Activated B cell treated with CpG ODN at 0.5 μM for 24 hours (primary cell): ENCODE measurements at places on chromosomes 5 and 9. TPM values are rescaled to one million over a fixed set of nuclear protein-coding genes. Genes with fewer than 3 reads are reported as not detected.

GRCh38 chr9:87505869-87506678 lies 8.4 kb downstream of the DAPK1 start:
- H3K27me3 ChIP-seq = peaks cover 16% of the 10 kb centered on the region
- no peak overlapping the region for H3K27ac ChIP-seq
- no peak for DNase-seq
- no peak overlapping the region for H3K4me3 ChIP-seq

DNA sequence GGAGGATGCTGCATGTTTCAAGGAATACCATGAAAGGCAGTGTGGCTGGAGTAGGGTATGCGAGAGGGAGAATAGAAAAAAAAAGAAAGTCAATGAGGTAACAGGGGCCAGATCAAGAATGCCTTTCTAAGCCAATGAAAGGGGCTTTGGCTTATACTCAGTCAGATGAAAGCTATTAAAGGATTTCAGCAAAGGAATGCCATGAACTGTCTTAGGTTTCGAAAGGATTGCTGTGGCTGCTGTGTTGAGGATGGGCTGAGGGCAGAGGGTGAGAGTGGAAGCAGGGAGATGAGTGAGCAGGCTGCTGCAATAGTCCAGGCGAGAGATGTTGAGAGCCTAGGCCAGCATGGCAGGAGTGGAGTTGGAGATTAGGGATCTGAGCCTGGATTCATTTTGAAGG lies 135.4 kb upstream of the CKMT2 start:
- H3K27me3 ChIP-seq = peaks cover 3% of the 10 kb centered on the region
- no peaks in the 10 kb centered on the region for H3K36me3 ChIP-seq
- H3K4me1 ChIP-seq = no peaks in the 10 kb centered on the region

- H3K4me3 ChIP-seq = no peak overlapping the region
- DNase-seq = no peak
- H3K4me1 ChIP-seq = no peaks in the 10 kb centered on the region
- H3K27ac ChIP-seq = no peak overlapping the region
- H3K27me3 ChIP-seq = no peaks in the 10 kb centered on the region
Measured at GRCh38 chr5:9519537-9519936, 26.3 kb downstream of the SEMA5A start.

The ADAMTS6 gene
- 3.2 and 4.1 TPM in 2 replicates for total RNA-seq

GRCh38 chr5:175773534-175774070 lies 97.8 kb upstream of the CPLX2 start:
- no peak overlapping the region for H3K27ac ChIP-seq
- no peak overlapping the region for H3K4me3 ChIP-seq
- H3K27me3 ChIP-seq = peaks cover 26% of the 10 kb centered on the region
- no peaks in the 10 kb centered on the region for H3K4me1 ChIP-seq
- H3K36me3 ChIP-seq = no peaks in the 10 kb centered on the region
- DNase-seq = no peak

The FYB1 gene
- total RNA-seq = 0.55 and 0.56 TPM in 2 replicates

The ECM2 gene
- not detected in 2 replicates for total RNA-seq

- no peaks in the 10 kb centered on the region for H3K4me1 ChIP-seq
- H3K27ac ChIP-seq = no peak overlapping the region
- H3K4me3 ChIP-seq = no peak overlapping the region
- no peaks in the 10 kb centered on the region for H3K36me3 ChIP-seq
- no peak for DNase-seq
Measured at GRCh38 chr9:109771796-109772531, 8.0 kb upstream of the PALM2AKAP2 start.

The CA9 gene
- total RNA-seq = 0.86 TPM in 1 of 2 replicates, not detected in the other

The GLDC gene
- total RNA-seq = 2.3 and 2.6 TPM in 2 replicates

The PLAC8L1 gene
- 0.37 and 0.78 TPM in 2 replicates for total RNA-seq

DNA sequence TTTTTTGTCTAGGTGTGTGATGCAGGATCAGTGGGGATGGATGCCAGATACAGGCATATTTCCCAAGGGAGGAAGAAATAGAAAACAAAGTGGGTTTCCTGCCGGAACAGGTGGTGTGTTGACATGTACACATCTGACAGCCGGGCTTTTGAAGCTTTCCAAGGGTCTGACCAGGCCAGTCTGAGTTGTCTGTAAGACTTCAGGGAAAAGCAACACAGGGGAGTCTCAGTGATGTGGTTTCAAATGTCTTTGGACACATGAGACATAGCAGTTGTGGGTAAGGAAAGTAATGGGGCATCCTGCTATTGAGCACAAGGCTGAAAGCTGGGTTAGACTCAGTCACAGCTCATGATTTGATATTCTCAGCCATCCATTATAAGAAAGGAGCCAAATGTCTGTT lies 274.9 kb downstream of the PIK3R1 start:
- DNase-seq = no peak
- no peaks in the 10 kb centered on the region for H3K36me3 ChIP-seq
- H3K4me3 ChIP-seq = no peak overlapping the region
- H3K4me1 ChIP-seq = no peaks in the 10 kb centered on the region

The G3BP1 gene
- 227 and 239 TPM in 2 replicates for total RNA-seq

The SYK gene
- total RNA-seq = 222 and 237 TPM in 2 replicates

GRCh38 chr5:136819526-136820302 lies 454.4 kb upstream of the TRPC7 start:
- H3K4me1 ChIP-seq = no peaks in the 10 kb centered on the region
- no peaks in the 10 kb centered on the region for H3K27me3 ChIP-seq
- H3K4me3 ChIP-seq = no peak overlapping the region

DNA sequence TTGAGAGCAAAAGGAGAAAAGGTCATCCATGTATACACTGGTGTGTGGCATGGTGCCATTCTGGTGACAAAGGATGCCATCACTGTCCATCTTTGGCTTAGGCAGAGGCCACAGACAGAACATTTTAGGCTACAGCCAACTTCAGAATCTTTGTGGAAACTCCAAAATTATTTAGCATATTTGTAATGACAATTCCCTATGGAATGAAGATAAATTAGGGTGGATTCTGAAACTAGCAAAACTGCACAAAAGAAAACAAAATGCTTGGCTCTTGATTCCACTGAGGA lies 92.5 kb downstream of the FBXW11 start:
- peak overlapping the region; percentile 36 for H3K27ac ChIP-seq
- H3K4me3 ChIP-seq = no peak overlapping the region
- H3K4me1 ChIP-seq = peaks cover 71% of the 10 kb centered on the region
- H3K27me3 ChIP-seq = no peaks in the 10 kb centered on the region

DNA sequence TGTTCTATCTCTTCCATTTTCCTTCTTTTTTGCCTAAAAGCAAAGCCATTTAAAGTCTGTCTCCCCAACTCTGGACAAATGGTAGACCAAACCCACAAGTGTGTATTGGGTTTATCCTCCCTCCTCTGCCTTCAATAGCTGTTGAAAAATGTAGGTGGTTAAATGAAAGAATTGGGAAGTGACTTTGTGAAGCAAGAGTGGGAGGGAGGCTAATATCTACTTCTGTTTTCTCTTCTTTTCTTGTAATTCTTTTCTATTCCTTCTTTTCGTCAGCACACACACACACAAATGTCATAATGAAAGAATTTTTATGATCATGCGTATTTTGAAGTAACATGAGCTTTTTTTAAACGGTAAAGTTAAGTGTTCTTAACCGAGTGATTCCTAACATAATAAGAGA lies 3.8 kb downstream of the CCDC152 start:
- no peak overlapping the region for H3K4me3 ChIP-seq
- no peak overlapping the region for H3K27ac ChIP-seq
- peaks cover 10% of the 10 kb centered on the region for H3K4me1 ChIP-seq
- peaks cover 11% of the 10 kb centered on the region for H3K36me3 ChIP-seq

GRCh38 chr5:1943481-1943880 lies 60.8 kb upstream of the IRX4 start:
- no peak overlapping the region for H3K27ac ChIP-seq
- H3K27me3 ChIP-seq = peaks cover 3% of the 10 kb centered on the region
- no peaks in the 10 kb centered on the region for H3K4me1 ChIP-seq
- DNase-seq = no peak
- no peaks in the 10 kb centered on the region for H3K36me3 ChIP-seq

The GARNL3 gene
- 4.0 and 10.4 TPM in 2 replicates for total RNA-seq

The EIF4E1B gene
- total RNA-seq = not detected in 2 replicates

- H3K27me3 ChIP-seq = peaks cover 13% of the 10 kb centered on the region
- DNase-seq = no peak
- no peaks in the 10 kb centered on the region for H3K36me3 ChIP-seq
- peak overlapping the region; percentile 53 for H3K4me3 ChIP-seq
- peaks cover 45% of the 10 kb centered on the region for H3K4me1 ChIP-seq
Measured at GRCh38 chr9:109401169-109401989, 80.5 kb upstream of the EPB41L4B start.

- peaks cover 24% of the 10 kb centered on the region for H3K36me3 ChIP-seq
- DNase-seq = no peak
- H3K27ac ChIP-seq = peak overlapping the region; percentile 13
- peaks cover 57% of the 10 kb centered on the region for H3K4me1 ChIP-seq
- H3K27me3 ChIP-seq = no peaks in the 10 kb centered on the region
Measured at GRCh38 chr9:75108571-75108970, 20.3 kb downstream of the OSTF1 start.

- H3K27me3 ChIP-seq = no peaks in the 10 kb centered on the region
- no peak overlapping the region for H3K4me3 ChIP-seq
- H3K36me3 ChIP-seq = no peaks in the 10 kb centered on the region
- H3K4me1 ChIP-seq = no peaks in the 10 kb centered on the region
- peak; percentile 11 for DNase-seq
Measured at GRCh38 chr9:93261281-93261680, 77.3 kb downstream of the WNK2 start.

The KCNN2 gene
- total RNA-seq = not detected in 2 replicates

The SLC23A1 gene
- total RNA-seq = 1.4 and 1.8 TPM in 2 replicates

DNA sequence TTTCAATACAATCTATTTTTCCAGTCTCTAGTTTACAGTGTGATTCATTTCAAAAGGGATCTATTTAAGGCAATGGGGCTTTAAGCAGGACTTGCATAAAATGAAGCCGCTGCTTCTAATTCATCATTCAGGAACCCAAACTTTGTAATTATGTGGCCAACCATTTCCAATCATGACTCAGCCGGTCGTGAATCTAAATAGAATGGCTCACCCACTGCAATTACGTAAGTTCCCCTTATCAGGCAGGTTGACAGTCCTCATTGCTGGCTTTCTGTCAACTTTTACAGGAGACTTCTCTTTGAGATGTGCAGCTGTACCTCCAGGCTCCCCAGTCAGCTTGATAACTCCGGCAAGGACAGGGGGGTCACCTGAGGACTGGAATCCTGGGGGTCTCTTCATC lies 152.8 kb upstream of the DAP start:
- no peaks in the 10 kb centered on the region for H3K36me3 ChIP-seq
- no peak for DNase-seq
- no peaks in the 10 kb centered on the region for H3K4me1 ChIP-seq

DNA sequence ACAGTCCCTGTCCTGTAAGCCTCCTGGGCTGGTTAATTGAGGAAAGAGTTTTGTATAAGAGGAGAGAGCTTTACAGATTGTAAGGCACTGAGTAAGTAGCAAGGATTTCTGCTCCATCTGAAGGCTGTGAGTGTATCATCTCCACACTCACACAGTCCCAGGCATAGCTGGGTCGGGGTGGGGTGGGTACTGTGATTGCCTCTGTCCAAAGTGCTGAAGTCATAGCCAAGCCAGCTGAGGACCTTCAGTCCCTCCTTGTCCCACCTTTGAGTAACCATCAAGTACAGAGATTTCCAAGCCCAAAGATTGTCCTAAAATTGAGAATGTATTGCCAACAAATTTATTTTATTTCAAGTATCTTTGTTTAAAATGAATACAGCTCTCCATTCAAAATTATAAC lies 5.5 kb upstream of the DNAJB5 start:
- peaks cover 59% of the 10 kb centered on the region for H3K4me1 ChIP-seq
- H3K36me3 ChIP-seq = peaks cover under 1% of the 10 kb centered on the region
- H3K27ac ChIP-seq = peak overlapping the region; percentile 74

The FSD1L gene
- 10.2 and 12.4 TPM in 2 replicates for total RNA-seq

DNA sequence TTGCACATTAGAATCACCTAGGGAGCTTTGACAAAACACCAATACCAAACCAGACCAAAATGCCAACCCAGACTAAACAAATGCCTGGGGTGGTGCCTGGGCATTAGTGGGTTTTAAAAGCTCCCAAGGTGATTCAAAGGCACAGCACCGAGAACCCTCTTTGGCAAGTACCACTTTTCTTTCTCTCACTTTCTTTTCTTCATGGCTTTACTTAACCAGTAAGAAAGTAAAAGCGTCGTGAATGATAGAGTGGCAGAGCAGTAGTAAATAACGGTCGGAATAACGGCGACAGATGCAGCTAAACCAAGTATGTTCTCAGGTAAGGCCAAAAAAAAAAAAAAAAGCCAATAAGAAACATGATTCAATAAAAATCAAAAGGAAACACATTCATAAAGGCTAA lies 49.5 kb downstream of the ZNF608 start:
- no peak for DNase-seq
- H3K4me3 ChIP-seq = peak overlapping the region; percentile 3
- no peak overlapping the region for H3K27ac ChIP-seq
- no peaks in the 10 kb centered on the region for H3K27me3 ChIP-seq

- peaks cover 24% of the 10 kb centered on the region for H3K4me1 ChIP-seq
- no peak overlapping the region for H3K4me3 ChIP-seq
- no peaks in the 10 kb centered on the region for H3K36me3 ChIP-seq
- DNase-seq = no peak
- no peak overlapping the region for H3K27ac ChIP-seq
Measured at GRCh38 chr9:88835038-88835466, 156.2 kb upstream of the S1PR3 start.

GRCh38 chr9:90960941-90961340 lies 159.3 kb downstream of the SYK start:
- H3K4me1 ChIP-seq = peaks cover 7% of the 10 kb centered on the region
- H3K36me3 ChIP-seq = no peaks in the 10 kb centered on the region
- H3K4me3 ChIP-seq = no peak overlapping the region
- DNase-seq = no peak

GRCh38 chr9:132503116-132503515 lies 79.3 kb upstream of the BARHL1 start:
- DNase-seq = no peak
- no peaks in the 10 kb centered on the region for H3K36me3 ChIP-seq
- H3K27ac ChIP-seq = no peak overlapping the region
- peaks cover 8% of the 10 kb centered on the region for H3K4me1 ChIP-seq
- H3K4me3 ChIP-seq = no peak overlapping the region

The TMEM174 gene
- total RNA-seq = not detected in 2 replicates

The TESK1 gene
- total RNA-seq = 48.7 and 51.9 TPM in 2 replicates

The HAND1 gene
- total RNA-seq = not detected in 2 replicates

The DEPDC1B gene
- 0.44 and 0.98 TPM in 2 replicates for total RNA-seq

GRCh38 chr9:132651259-132651658 lies 18.5 kb downstream of the DDX31 start:
- H3K36me3 ChIP-seq = peaks cover 76% of the 10 kb centered on the region
- H3K27ac ChIP-seq = no peak overlapping the region
- no peaks in the 10 kb centered on the region for H3K27me3 ChIP-seq
- H3K4me1 ChIP-seq = no peaks in the 10 kb centered on the region
- no peak for DNase-seq

The TAF11L3 gene
- total RNA-seq = not detected in 2 replicates

The DMXL1 gene
- total RNA-seq = 66.8 and 76.9 TPM in 2 replicates

The GABRA1 gene
- total RNA-seq = not detected in 2 replicates

The GRM6 gene
- not detected in 2 replicates for total RNA-seq

GRCh38 chr5:40361378-40361777 lies 318.3 kb upstream of the PTGER4 start:
- H3K27me3 ChIP-seq = no peaks in the 10 kb centered on the region
- no peak overlapping the region for H3K27ac ChIP-seq
- no peak for DNase-seq
- H3K4me1 ChIP-seq = peaks cover 5% of the 10 kb centered on the region

- DNase-seq = no peak
- no peak overlapping the region for H3K27ac ChIP-seq
- H3K27me3 ChIP-seq = no peaks in the 10 kb centered on the region
- peaks cover 9% of the 10 kb centered on the region for H3K4me1 ChIP-seq
- H3K4me3 ChIP-seq = no peak overlapping the region
- no peaks in the 10 kb centered on the region for H3K36me3 ChIP-seq
Measured at GRCh38 chr5:56456002-56456401, 222.9 kb upstream of the ANKRD55 start.

The BARHL1 gene
- total RNA-seq = not detected in 2 replicates

The PAEP gene
- not detected in 2 replicates for total RNA-seq
